ENCODE measurements at places on chromosomes 7 and 10.

DNA sequence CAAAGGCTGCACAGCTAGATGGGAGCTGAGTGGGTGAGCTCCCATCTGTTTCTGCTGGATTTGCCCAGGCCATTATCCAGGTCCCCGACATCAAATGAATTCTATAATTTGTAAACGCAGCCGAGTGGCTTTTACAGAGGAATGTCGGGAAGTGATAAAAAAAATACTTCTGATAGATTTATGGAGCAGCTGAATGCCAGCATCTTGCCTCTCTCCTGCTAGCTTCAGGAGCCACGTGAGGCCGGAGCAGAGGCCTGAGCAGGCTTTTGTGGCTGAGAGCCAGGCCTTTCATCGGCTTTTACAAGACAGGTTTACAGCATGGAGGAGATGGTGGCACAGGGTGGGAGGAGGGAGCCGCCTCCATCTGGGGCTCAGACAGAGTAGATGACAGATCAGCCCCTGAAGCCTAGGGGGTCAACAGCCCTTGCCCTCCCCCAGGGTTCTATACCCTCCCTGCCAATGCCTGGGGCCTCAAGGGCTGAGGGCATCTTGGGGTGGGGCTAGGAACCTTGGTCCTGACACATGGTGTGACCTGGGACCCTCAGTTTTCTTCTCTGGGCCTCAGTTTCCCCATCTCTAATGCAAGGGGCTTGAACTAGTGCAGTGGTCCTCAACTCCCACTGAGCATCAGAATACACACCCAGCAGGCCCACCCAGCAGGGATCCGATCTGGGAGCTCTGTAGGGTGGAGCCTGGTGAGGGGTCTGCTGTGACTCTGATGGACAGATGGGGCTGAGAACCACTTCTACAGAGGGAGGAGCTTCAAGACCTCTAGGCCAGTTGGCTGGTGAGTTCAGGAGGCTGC lies 44.2 kb upstream of the PCBD1 start:
- DNase-seq, result no peak

DNA sequence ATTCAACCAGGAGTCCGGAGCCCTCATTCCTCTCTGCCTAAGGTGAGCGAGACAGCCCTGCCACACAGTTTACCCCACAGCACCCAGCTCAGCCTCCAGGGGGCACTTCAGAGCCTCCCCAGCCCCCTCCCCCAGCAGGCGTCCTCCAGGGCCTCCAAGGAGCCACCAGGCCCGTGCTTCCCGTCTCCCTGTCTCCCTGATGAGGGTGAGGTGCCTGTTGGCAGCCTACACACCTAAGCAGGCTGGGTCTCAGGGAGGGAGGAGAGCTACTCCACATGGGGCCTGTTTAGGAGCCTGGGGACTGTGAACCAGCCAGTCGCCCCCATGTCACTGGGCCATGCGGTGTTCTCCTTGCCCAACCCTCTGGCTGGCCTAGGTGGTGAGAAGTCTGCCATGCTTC lies 28.9 kb upstream of the TRIM8 start:
- no peak for DNase-seq

- DNase-seq, result no peak
These were observed 21.4 kb downstream of the CREB5 start for GRCh38 chr7:28433699-28434219.

DNA sequence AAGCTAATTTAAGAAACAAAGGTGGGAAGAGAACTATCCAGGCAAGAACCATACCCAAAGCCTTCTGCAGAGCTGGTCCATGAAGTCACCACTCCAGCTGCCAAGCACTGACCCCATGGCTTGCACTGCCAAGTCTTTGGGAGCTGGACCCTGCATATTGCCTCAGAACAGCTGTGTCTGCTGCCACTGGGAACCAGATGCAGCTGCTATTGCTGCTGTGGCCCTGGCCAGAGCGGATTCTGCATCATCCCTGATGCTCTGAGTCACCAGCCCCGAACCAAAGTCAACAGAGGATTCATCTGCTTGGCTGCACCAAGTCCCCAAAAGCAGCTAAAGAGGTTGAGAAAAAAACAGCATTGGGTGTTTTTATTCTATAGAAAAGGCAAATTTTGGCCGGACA lies 39.2 kb upstream of the GSAP start:
- peak; percentile 76 for DNase-seq

GRCh38 chr7:139567647-139568345 lies 44.3 kb downstream of the CLEC2L start:
- no peak for DNase-seq
